ENCODE measurements at places on chromosomes 12 and 14. TPM values are rescaled to one million over a fixed set of nuclear protein-coding genes. Genes with fewer than 3 reads are reported as not detected.

DNA sequence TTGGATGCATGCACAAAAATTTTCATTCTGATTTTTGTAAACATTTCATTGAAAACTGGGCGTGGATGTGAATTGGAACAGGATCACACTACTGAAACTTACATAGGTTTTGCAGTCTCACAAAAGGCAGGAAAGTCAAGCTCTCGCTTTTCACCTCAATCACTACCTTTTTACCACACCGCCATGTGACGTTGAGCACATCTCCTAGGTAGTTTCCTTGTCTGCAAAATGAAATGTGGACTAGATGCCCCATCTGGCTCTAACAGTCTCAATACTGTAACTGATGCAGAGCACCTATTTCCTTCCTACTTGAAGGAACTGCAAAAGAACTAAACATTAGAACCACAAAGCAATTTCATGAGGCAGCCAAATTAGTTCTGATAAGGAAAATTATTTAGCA is 4.4 kb upstream of the YY1 start:
- H3K27me3 ChIP-seq, result no peaks in the 10 kb centered on the region
- no peak for DNase-seq
- no peaks in the 10 kb centered on the region for H3K4me1 ChIP-seq
- H3K27ac ChIP-seq, result no peak overlapping the region

GRCh38 chr14:22532345-22533056 is 56.5 kb downstream of the DAD1 start:
- no peak overlapping the region for H3K4me3 ChIP-seq
- H3K27ac ChIP-seq, result peak overlapping the region; percentile 48
- peaks cover 37% of the 10 kb centered on the region for H3K4me1 ChIP-seq
- DNase-seq, result peak; percentile 32
- no peaks in the 10 kb centered on the region for H3K27me3 ChIP-seq

DNA sequence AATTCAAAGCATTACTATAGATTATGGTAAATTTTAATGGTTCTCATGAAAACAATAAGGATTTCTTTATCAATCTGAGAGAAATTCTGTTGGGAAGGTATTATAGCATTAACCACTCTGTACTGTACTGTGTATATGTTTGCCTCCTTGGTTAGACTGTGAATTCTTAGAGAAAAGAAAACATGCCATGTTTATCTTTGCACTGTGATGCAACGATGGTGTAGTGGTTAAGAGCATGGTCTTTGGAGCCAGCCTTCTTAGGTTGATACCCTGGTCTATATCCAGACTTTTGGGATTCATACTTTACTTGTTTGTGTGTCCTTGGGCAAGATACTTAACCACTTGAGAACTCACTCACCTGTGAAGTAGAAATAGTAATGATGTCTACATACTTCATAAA is 32.2 kb upstream of the NUBPL start:
- no peak overlapping the region for H3K27ac ChIP-seq
- H3K4me3 ChIP-seq, result no peak overlapping the region
- DNase-seq, result no peak
- H3K27me3 ChIP-seq, result no peaks in the 10 kb centered on the region

GRCh38 chr14:95652690-95653089 is 33.5 kb upstream of the TCL1B start:
- H3K27ac ChIP-seq, result no peak overlapping the region
- no peaks in the 10 kb centered on the region for H3K36me3 ChIP-seq
- H3K4me1 ChIP-seq, result no peaks in the 10 kb centered on the region
- H3K4me3 ChIP-seq, result no peak overlapping the region

- DNase-seq, result no peak
- H3K27me3 ChIP-seq, result no peaks in the 10 kb centered on the region
- no peak overlapping the region for H3K27ac ChIP-seq
- H3K36me3 ChIP-seq, result no peaks in the 10 kb centered on the region
- H3K4me1 ChIP-seq, result peaks cover 29% of the 10 kb centered on the region
These were observed 180.1 kb downstream of the DACT1 start for GRCh38 chr14:58817846-58818245.

- no peak overlapping the region for H3K4me3 ChIP-seq
- peaks cover 6% of the 10 kb centered on the region for H3K27me3 ChIP-seq
- H3K27ac ChIP-seq, result no peak overlapping the region
These were observed 73.9 kb downstream of the PRMT8 start for GRCh38 chr12:3564861-3565260.

GRCh38 chr12:93813186-93813585 is 136.0 kb downstream of the CRADD start:
- no peak overlapping the region for H3K27ac ChIP-seq
- H3K4me3 ChIP-seq, result no peak overlapping the region
- no peak for DNase-seq
- no peaks in the 10 kb centered on the region for H3K27me3 ChIP-seq
- H3K4me1 ChIP-seq, result peaks cover 15% of the 10 kb centered on the region

DNA sequence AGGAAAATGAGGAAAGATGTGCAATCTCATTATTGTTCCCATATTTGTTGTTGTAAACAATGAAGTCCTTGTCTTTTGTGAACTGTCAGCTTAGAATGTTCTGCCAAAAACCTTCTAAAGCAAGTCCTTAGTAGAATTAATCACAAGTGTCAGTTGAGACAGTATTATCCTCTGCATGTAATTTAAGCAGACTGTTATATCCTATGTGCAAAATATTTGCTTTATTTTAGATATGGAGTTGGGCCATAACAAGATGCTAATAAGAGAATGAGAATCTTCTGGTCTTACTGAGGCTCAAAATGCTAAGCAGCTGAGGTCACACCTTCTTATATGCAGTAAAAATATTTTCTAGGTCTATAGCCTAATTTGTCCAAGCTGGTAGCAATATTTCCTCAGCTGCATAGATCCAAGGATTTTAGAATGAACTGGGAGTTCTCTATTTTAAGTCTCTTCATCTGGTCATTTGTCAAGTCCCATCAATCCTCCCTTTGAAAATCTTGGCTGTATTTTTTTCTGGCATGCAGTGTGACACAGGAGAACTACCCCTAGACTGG is 222.3 kb upstream of the NAV3 start:
- no peaks in the 10 kb centered on the region for H3K36me3 ChIP-seq
- no peaks in the 10 kb centered on the region for H3K27me3 ChIP-seq
- peaks cover 26% of the 10 kb centered on the region for H3K4me1 ChIP-seq
- no peak overlapping the region for H3K4me3 ChIP-seq

GRCh38 chr12:24233519-24234246 is 284.2 kb upstream of the SOX5 start:
- no peak for DNase-seq
- H3K27ac ChIP-seq, result no peak overlapping the region
- H3K36me3 ChIP-seq, result no peaks in the 10 kb centered on the region
- no peaks in the 10 kb centered on the region for H3K4me1 ChIP-seq
- no peaks in the 10 kb centered on the region for H3K27me3 ChIP-seq

GRCh38 chr14:94773061-94773648 is 3.2 kb upstream of the GSC start:
- no peak overlapping the region for H3K27ac ChIP-seq
- H3K4me3 ChIP-seq, result no peak overlapping the region
- DNase-seq, result no peak
- no peaks in the 10 kb centered on the region for H3K4me1 ChIP-seq
- no peaks in the 10 kb centered on the region for H3K36me3 ChIP-seq

GRCh38 chr12:113228394-113229028 is 7.2 kb downstream of the TPCN1 start:
- DNase-seq, result no peak
- H3K27ac ChIP-seq, result no peak overlapping the region
- H3K4me1 ChIP-seq, result peaks cover 17% of the 10 kb centered on the region
- peaks cover 17% of the 10 kb centered on the region for H3K36me3 ChIP-seq

DNA sequence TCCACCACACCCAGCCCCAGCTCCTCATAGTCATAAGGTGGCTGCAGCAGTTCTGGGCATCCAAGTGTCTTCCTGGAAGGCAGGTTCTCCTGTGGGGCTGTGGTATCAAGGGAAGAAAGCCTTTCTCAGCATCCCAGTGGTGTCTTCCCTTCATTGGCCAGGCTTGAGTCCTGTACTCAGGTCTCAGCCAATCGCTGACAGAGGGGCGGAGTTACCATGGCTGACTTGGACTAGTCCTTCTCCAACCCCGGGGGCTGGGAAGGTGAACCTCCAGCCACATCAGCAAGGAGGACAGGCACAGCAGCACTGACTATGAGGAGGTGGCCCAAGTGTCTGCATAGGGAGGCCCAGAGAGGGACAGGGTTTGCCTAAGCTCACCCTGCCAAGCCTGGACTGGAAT is 64.0 kb upstream of the SLC24A4 start:
- DNase-seq, result no peak
- H3K27me3 ChIP-seq, result no peaks in the 10 kb centered on the region
- H3K4me3 ChIP-seq, result no peak overlapping the region
- H3K36me3 ChIP-seq, result no peaks in the 10 kb centered on the region
- no peaks in the 10 kb centered on the region for H3K4me1 ChIP-seq
- H3K27ac ChIP-seq, result no peak overlapping the region

DNA sequence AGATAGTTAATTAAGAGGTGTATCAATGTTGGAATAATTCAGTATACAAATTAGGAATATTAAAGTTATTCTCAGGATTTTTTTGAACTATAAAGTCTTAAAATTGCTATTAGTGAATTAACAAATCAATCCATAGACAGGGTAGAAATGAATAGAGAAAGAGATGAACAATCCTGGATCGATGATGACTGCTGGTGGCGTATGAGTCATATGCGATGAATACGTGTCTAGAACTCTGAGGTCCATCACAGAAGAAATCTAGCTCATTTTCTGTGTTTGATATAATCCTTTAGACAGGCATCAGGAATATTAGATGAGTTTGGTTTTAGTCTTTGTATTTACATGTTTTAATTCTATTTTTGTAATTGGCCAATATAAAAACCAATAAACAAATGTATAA is 85.4 kb upstream of the RTL1 start:
- 0 out of 2 replicates have a peak, but pooled peaks cover 3% of the 10 kb centered on the region for H3K4me1 ChIP-seq
- peaks cover 85% of the 10 kb centered on the region for H3K36me3 ChIP-seq
- no peak overlapping the region for H3K4me3 ChIP-seq

- H3K27ac ChIP-seq, result no peak overlapping the region
- H3K27me3 ChIP-seq, result no peaks in the 10 kb centered on the region
- no peak overlapping the region for H3K4me3 ChIP-seq
- H3K4me1 ChIP-seq, result no peaks in the 10 kb centered on the region
These were observed 714.6 kb downstream of the DIO2 start for GRCh38 chr14:79496701-79497100.

- H3K27ac ChIP-seq, result no peak overlapping the region
- peaks cover 52% of the 10 kb centered on the region for H3K4me1 ChIP-seq
- no peaks in the 10 kb centered on the region for H3K36me3 ChIP-seq
- peak; percentile 42 for DNase-seq
These were observed 25.7 kb upstream of the TC2N start for GRCh38 chr14:91893007-91893406.

DNA sequence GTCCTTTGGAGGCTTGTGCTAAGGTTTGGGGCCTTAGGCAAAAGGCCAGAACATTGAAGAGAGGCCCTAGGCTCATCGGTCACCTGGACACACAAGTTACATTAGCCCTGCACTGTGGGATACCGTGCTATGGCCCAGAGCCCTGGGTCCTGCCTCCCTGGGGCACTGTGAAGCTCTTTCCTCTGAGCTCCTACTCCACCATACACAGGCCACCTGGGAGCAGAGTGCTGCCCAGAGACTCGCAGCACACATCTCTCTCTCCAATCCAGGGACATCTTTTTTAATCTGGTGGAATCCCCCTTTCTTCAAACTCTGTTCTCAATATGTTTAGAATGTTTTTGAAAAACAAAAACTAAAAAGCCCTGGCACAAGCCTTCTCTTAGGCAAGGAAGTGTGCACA is 314.2 kb upstream of the RGS6 start:
- H3K27me3 ChIP-seq, result no peaks in the 10 kb centered on the region
- no peaks in the 10 kb centered on the region for H3K4me1 ChIP-seq
- no peaks in the 10 kb centered on the region for H3K36me3 ChIP-seq
- H3K27ac ChIP-seq, result no peak overlapping the region

DNA sequence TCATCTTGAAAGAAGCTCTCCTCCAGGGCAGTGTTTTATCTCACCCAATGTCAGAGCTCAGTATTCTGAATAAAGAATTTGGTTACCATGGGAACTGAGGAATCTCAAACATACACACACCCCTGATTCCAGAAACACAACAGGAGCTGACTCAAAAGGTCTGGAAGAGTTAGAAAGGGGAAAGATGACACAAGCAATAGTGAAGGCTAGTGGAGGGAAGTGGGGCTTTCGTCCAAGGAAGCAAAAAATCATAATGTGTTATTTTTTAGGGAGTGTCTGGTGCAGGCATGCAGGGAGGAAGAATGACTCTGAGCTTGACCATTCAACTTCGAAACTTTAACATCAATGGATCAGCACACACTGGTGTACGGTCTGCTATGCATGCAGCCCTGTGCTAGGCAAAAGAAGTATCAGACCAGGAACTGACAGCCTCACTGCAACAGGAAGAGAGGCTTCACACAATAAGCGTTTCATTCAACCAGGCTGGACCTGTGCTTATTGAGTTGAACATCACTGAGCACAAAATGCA is 20.3 kb downstream of the HEBP1 start:
- DNase-seq, result no peak
- H3K36me3 ChIP-seq, result peaks cover 4% of the 10 kb centered on the region
- no peak overlapping the region for H3K4me3 ChIP-seq
- no peaks in the 10 kb centered on the region for H3K4me1 ChIP-seq
- no peaks in the 10 kb centered on the region for H3K27me3 ChIP-seq
- no peak overlapping the region for H3K27ac ChIP-seq

- peak; percentile 31 for DNase-seq
- H3K36me3 ChIP-seq, result no peaks in the 10 kb centered on the region
- peak overlapping the region; percentile 78 for H3K4me3 ChIP-seq
- H3K4me1 ChIP-seq, result peaks cover 26% of the 10 kb centered on the region
- no peaks in the 10 kb centered on the region for H3K27me3 ChIP-seq
- no peak overlapping the region for H3K27ac ChIP-seq
These were observed 1.5 kb downstream of the PTMS start for GRCh38 chr12:6767353-6768319.

DNA sequence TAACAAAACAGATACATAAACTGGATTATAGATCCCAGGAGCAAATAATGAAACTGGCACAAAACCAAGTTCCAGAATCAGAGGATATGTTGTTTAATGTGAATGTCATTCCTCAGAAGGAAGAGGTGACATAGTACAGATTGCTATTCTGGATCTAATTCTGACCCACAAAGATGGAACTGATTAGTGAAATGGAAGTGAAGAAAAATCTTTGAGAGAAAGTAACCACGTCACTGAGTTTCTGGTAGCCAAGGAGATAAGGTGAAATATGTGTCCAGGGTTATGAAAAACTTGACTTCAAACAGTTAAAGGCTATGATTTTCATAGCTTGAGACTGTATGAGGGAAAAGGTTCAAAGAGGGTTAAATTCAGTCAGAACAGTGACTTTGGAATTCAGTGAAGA is 8.3 kb downstream of the OR10AD1 start:
- H3K27me3 ChIP-seq, result no peaks in the 10 kb centered on the region
- DNase-seq, result no peak
- no peak overlapping the region for H3K4me3 ChIP-seq
- no peaks in the 10 kb centered on the region for H3K4me1 ChIP-seq
- no peaks in the 10 kb centered on the region for H3K36me3 ChIP-seq
- H3K27ac ChIP-seq, result no peak overlapping the region

Gene C3AR1
- total RNA-seq, result 0.06 TPM

Gene SPTLC2
- 15.8 TPM for total RNA-seq

Gene STYK1
- not detected for total RNA-seq

Measured in SJCRH30 (cell line).